Activated T-cell treated with anti-CD3 and anti-CD28 coated beads, Interleukin-2, amount 50 U/mL, for 72 hours (primary cell): ENCODE measurements at places on chromosomes 7 and 10. TPM values are rescaled to one million over a fixed set of nuclear protein-coding genes. Genes with fewer than 3 reads are reported as not detected.

- H3K4me1 ChIP-seq = peaks cover 12% of the 10 kb centered on the region
- no peak overlapping the region for H3K27ac ChIP-seq
- H3K4me3 ChIP-seq = no peak overlapping the region
- no peaks in the 10 kb centered on the region for H3K36me3 ChIP-seq
- H3K27me3 ChIP-seq = no peaks in the 10 kb centered on the region
- peak; percentile 64 for DNase-seq
These were observed 9.7 kb downstream of the ATP6V0E2 start for GRCh38 chr7:149883452-149883861.

- no peak overlapping the region for H3K4me3 ChIP-seq
- H3K27me3 ChIP-seq = peaks cover 12% of the 10 kb centered on the region
- H3K36me3 ChIP-seq = no peaks in the 10 kb centered on the region
- no peak overlapping the region for H3K27ac ChIP-seq
- no peaks in the 10 kb centered on the region for H3K4me1 ChIP-seq
These were observed 263.0 kb downstream of the PHF14 start for GRCh38 chr7:11236680-11237079.

DNA sequence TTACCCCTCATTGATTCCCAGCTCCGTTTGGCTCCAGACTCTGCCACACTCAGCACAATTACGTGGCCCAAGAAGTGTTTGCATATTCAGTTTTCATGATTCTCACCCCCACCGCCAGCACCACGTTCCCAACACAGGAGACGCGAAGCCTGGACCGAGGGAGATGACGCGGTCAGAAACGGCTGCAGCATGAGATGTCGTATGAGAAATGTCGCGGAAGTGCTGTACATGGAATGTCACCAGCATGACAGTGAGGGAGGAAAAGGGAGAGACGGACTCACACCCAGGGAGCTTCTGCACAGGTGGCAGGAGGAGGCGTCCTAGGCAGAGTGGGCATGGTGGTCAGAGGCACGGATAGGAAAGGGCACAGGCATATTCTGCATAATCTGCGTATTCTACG lies 188.3 kb downstream of the WDR37 start:
- DNase-seq = no peak
- H3K4me3 ChIP-seq = no peak overlapping the region
- no peaks in the 10 kb centered on the region for H3K36me3 ChIP-seq
- peaks cover 48% of the 10 kb centered on the region for H3K27me3 ChIP-seq
- H3K4me1 ChIP-seq = peaks cover 15% of the 10 kb centered on the region
- H3K27ac ChIP-seq = no peak overlapping the region

The DMBT1 gene
- not detected for total RNA-seq

The SUV39H2 gene
- 16.9 TPM for total RNA-seq

The OR2A42 gene
- not detected for total RNA-seq
